ENCODE measurements at places on chromosomes 1 and 21.

DNA sequence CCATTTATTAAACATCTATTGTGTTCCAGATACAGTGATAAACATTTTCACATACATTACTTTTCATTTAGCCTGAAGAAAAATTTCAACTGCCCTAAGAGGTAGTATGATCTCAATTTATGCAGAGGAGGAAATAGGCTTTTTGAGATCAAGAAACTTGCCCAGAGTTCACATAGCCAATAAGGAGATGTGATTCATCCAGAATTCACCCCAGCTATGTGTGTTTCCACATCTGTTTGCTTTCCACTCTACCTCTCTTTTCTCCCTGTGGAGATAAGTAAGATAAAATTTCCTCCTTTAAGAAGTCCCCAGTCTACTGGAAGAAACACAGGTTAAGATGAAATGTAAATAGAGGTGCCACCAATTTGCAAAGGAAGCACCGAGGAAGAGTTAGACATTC, 199.7 kb upstream of the C8B start:
- no peak for DNase-seq

GRCh38 chr1:14659913-14660312, 61.4 kb downstream of the KAZN start:
- no peak for DNase-seq

DNA sequence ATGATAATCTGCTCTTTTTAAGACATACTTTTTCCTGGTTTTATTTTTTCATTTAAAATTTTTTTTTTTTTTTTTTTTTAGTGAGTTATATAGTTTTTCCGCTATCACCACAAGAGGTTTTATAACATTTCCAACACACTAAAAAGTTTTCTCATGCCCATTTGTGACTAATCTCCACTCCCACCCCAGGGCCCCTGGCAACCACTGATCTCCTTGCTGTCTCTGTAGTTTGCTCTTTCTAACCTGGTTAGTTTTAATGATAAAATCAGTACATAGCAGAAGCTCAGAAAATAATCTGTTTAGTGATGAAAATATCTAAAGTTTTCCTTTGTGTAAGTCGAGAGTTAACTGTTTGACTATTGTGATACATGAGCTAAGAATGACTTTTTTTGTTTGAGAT, 41.8 kb downstream of the IARS2 start:
- no peak for DNase-seq

GRCh38 chr1:98741164-98741563, 79.6 kb downstream of the SNX7 start:
- no peak for DNase-seq

DNA sequence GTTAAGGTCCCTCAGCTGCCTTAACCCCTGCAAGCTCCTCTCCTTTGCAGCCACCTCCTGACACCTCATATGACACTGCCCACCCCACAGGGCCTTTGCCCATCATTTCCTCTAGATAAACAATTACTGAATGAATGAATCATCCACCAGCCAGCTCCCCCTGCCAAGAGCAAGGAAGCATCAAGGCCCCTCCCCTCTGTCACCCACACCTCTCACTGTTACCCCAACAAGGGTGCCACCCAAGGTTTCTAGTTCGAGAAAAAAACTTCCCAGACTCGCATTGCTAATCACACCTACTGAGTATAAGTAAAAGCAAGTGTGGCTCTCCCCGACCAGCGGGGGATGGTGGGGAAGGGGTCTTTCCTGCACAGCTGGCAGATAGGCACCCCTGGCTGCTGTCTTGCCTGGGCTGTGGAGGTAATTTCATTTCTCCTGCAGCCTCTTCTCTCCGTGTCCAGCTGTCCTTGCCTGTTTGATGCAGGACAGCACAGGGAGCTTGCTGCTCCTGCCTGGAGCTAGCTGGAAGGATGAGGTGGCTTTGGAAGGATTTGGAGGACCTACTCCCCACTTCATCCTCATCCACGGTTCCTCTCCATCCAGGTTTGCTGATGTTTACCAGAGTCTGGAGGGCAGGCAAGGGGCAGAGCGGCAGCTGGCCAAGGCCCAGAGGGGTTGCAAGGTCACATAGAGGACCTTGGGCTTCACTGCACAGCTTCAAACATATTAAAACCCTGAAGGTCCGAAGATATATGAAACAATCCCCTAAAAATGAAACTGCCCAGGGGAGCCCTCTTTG, 33.1 kb upstream of the LBR start:
- DNase-seq, result peak; percentile 29

- DNase-seq, result peak; percentile 63
Measured at GRCh38 chr1:182391362-182392049, at the start of gene GLUL. GLUL (minus strand) TSS chr1:182391790; CDS start chr1:182388737, 3,053 bp downstream.

DNA sequence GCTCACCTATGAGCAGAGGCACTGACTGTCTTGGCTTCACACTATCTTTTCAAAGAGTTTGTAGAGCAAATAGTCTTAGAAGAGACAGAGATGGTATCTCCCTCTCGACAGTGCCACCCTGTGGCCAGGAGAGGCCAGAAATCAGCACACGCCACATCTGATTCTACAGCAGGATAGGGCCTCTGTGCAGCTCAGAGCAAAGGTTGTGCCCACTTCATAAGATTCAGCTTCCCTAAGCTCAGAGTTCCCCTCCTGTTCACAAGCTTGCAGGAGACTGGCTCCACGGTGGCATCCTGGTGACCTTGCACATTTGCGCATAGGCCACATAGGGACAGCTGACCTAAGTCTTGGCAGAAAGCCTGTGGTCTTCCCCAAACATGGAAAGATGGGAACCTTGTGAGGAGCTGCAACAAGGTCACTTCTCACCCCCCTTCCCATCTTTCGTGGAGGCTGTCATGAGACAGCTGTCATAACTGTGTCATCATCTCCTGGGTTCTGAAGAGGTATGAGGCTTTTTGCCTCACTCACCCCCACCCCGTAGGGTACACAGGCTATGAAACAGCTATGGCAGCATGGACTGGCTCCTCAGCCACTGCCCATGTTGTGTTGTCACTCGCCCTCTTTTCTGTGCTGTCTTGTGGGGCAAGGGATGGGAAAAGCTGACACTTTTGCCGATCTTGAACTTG, 3.0 kb downstream of the ITLN2 start:
- peak; percentile 64 for DNase-seq

- no peak for DNase-seq
Measured at GRCh38 chr1:9606458-9606857, 17.7 kb downstream of the TMEM201 start.

DNA sequence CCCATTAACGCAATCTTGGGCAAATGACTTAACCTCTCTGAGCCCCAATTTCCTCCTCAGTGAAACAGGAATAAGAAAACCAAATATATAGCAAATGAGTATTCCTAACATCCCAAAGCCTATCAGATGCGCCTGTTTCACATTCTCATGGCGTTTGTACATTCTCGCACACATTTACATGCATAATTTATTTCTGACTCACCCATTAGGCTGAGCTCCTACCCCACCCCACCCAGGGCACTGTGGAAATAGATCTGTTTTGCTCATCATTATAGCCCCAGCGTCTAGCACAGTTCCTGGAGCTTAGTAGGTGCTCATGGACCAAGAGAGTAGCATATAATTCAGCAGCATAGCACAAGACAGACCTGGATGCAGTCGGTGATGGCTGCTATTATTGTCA, 146.1 kb upstream of the VANGL1 start:
- DNase-seq, result no peak

GRCh38 chr1:43300378-43301094, at the start of gene TIE1:
TIE1 (plus strand) TSS chr1:43300982; CDS start chr1:43301072, 90 bp downstream.
- no peak for DNase-seq

GRCh38 chr1:53411541-53412152, 47.6 kb upstream of the DMRTB1 start:
- no peak for DNase-seq

DNA sequence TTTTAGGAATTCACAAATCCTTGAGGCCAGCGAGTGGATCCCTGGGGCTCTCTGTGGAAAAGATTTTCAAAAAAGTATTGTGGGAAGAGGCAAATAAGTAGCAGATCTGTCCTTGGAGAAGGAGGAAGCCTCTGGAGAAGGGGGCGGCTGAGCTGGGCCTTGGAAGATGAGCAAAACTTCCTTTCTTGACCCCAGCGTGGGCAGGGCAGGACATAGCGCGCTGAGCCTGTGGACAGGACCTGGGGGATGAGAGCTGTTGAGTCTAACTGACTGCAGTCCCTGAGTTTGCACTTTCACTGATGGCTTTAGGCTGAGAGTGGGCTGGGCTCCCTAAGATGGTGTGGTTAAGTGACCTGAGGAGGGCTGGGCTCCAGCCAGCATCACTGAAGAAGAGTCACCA, 170.2 kb upstream of the GALNT2 start:
- DNase-seq, result no peak

GRCh38 chr1:21569820-21570527, 60.8 kb downstream of the ALPL start:
- no peak for DNase-seq

DNA sequence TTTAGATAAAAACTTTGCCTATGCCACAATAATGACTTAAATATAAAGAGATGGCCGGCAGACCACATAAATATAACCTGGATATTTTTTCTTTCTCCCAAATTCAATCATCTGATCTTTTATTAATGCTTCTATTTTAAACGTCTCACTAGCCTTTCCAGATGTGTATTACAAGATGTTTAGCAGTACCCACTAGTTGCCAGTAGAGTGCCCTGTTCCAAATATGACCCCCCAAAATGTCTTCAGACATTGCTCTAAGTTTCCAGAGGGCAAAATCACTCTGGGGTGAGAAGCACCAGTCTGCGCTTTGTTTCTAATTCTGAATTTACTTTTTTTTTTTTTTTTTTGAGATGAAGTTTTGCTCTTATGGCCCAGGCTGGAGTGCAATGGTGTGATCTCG, 268.1 kb downstream of the GRIK1 start:
- DNase-seq, result no peak

DNA sequence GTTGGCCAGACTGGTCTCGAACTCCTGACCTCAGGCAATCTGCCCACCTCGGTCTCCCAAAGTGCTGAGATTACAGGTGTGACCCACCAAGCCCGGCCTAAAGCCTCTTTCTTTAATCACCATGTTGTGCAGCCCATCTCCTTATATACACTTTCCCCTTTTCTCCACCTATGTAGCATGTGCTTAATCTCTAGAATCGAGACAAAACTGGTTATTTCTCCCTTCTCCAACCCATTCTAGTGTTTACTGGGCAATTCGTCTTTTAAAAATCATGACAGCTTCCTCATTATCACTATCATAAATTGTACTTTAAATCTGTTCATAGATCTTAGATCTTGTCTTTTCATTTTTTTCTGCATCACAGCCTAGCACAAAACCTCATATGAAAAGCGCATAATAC, 285.7 kb downstream of the PDE4B start:
- no peak for DNase-seq

DNA sequence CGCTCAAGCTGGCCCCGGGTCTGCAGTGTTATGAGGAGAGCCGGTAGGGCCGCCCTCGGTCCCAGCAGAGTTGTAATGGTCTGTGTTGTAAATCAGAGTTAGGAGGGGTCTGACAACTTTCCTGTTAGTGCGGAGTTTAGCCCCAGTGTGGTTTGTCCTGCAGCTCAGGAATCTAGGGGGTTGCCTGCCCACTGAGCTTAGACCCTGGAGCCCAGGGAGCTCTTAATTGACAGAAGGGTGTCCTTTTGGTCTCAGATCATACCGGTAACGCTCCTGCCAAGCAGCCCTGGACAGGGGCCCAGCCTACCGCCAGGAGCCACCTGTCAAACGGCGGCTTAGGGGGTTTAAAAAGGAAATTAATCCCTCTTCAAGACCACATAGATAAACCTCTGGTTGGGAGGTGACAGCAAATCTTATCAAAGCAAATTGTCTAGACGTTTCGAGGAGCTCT, 164.4 kb downstream of the DYRK1A start:
- DNase-seq, result no peak

- no peak for DNase-seq
Measured at GRCh38 chr1:159799446-159799985, 2.6 kb upstream of the FCRL6 start.

DNA sequence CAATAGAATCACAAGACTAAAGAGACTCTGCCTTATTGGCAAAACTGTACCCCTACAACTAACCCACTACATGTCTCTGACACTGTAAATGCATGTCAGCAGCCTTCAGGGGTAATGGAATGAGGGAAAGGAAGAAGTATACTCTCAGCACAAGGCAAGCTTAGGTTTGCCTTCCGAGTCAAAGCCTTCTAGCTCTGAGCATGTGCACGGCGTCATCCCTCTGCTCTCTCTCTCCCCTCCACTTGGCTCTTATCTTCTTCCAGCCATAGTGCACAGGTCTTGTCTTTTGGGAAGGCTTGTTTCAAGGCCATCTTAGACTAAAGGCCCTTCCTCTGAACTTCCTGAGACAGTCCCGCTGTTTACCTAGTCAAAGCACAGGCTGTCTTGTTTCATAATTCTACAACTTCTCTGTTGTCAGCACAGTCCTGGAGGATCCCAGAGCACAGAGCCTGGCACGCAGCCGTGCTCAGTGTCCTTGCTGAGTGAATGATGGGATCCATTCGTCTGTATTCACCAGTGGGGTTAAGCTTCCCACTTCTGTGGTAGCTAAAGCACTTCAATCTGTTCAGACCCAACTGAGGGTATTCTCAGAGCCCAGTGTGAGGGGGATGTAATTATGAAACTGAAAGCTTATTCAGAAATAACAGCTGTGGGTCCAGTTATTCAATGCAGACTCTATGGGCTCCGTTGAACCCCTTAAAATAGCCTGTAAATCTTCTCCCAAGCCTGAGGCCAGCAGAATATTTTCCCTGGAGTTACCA, 166.5 kb upstream of the PLD5 start:
- no peak for DNase-seq

DNA sequence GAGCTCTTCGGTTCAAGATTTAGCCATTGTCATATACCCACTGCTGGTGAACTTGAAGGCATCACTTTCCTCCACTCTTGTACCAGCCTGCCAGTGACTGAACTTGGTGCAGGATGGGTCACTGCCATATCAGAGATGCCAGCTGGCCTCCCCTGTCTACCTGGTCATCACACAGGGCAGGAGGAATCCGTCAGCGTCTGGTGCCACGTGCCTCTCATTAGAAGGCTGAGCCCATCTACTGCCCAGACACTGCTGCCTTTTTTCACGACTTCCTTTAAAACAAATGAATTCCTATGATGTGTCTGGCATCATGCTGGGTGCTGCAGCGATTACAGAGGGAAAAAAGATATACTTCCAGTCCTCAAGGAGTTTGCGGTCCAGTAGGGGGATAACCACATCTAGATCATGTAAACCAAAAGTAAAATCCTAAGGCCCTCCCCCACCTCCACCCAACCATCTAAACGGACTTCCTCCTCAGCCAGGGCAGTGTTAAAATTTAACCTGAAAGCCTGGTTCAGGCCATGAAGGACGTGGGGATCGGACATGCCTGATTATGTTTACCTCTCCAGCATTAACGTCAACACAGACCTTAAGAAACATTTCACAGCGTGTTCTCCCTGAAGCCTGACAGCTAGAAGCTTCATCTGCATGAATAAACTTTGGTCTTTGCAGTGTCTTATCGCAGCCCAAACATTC, 29.2 kb upstream of the PDE9A start:
- no peak for DNase-seq

DNA sequence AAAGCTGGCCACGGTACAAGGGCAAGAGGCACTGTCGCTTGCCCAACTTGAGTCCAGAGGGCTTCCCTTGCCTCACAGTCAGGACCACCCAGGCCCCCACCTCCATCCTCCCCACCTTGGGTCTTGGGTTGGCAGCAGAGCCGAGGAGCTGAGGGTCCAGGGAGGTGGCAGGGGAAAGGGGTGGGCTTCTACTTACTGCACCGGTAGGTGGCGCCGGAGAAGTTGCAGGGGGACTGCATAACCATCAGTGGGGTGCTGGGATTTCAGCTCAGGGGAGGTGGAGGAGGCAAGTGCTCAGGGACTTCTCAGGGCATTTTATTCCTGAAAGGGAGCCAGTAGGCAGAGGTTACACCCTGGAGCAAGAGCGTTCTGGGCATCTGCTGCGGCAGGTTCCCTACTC, 44.0 kb downstream of the TRIM62 start:
- DNase-seq, result peak; percentile 10

Measured in stimulated activated CD4-positive, alpha-beta T cell treated with anti-CD3 and anti-CD28 coated beads, Interleukin-4, amount 100 ng/mL, for 4 hours (primary cell).